Naive thymus-derived CD4-positive, alpha-beta T cell (primary cell): ENCODE measurements at places on chromosomes 16 and 17. TPM values are rescaled to one million over a fixed set of nuclear protein-coding genes. Genes with fewer than 3 reads are reported as not detected.

Gene TNFSF13
- total RNA-seq, result 45.6 TPM

Gene PMFBP1
- total RNA-seq, result 1.5 and 1.9 TPM in 2 replicates

Gene ST6GALNAC2
- 0.48 TPM in 1 of 2 replicates, not detected in the other for total RNA-seq

Gene OTOA
- not detected for total RNA-seq

Gene GUCY2D
- not detected for total RNA-seq

Gene TP53TG3F
- not detected in 2 replicates for total RNA-seq

Gene UTP4
- 31.9 TPM for total RNA-seq

Gene GDPD1
- 3.8 TPM for total RNA-seq

Gene NEUROD2
- total RNA-seq, result not detected

Gene SRSF2
- 360 TPM for total RNA-seq
